Stimulated activated CD8-positive, alpha-beta memory T cell treated with anti-CD3 and anti-CD28 coated beads, Interleukin-7, amount 100 ng/mL, for 24 hours (primary cell): ENCODE measurements at places on chromosomes 13 and 19.
A peak's percentile ranks its signal among the peaks of the same experiment; 100 is the strongest.

- no peak for DNase-seq
Observed at GRCh38 chr13:63433546-63434150, 2018.0 kb upstream of the PCDH20 start.

GRCh38 chr19:10219678-10220077 is 11.5 kb downstream of the S1PR2 start:
- DNase-seq: no peak

GRCh38 chr13:29858231-29858630 is 7.8 kb upstream of the UBL3 start:
- no peak for DNase-seq

DNA sequence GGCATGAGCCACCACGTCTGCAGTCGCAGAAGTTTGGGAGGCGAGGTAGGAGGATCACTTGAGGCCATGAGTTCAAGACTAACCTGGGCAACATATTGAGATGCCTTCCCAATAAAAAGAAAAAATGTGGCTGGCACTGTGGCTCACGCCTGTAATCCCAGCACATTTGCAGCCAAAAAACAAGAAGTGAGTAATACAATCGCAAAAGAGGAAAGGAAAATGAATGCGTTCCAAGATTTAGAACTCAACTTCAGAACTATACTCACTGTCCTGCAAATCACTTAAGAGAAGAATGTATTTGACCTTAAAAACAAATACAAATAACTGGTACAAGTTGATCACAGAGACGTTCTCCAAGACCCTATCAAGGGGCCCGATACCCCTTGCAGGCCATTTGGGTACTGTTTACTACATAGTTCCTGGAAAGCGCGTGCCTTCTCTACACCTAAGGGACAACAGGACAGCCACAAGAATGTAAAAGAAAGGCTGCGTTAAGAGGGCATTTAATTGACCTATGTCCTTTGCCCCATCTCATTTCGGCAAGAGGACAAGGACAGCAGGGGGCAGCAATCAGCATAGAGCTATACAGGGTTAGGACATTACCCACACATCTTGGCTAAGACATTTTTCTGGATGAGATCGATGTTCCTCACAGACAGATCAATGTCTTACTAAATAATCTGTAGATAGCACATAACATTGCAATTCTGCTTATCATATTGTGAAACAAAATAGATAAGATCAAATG is 41.3 kb downstream of the FLT3 start:
- DNase-seq: peak; percentile 21

DNA sequence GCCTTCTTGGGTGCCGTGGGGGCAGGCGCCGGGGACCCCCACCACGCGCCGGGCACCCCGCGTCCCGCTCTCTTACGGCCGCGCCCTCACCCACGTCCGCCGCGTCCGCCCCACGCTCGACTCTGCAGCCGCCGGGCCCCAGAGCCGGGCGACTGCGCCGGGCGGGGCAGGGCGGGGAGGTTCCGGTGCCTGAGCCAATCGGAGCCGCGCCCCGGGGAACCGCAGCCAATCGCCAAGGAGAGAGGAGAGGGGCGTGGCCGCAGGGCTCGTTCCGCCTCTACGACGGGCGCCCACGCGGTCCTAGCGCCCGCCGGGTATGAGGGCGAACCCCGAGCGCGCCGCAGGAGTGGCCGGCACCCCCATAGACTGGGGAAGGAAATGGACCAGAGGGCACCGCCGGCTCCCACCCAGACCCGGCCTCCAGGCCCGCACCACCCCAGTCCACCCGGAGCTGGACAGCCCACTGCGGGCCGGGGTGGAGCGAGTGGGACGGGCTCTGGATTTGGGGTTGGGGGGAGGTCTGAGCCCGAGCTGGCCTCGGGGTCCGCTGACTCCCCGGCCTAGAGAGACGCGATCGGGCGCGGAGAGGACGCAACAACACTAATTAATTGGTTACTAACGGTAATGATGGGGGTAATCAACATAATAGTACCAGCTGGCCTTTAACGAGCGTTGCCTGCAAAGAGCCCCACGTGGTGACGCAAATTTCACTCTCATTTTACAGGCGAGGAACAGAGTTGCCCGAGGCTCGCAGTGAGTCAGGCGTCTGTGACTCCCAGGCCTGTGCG is at the start of gene MFSD12:
TSS of gene MFSD12 (minus strand) at position 126 of the 788 bp plus-strand sequence. CDS start 183 bp downstream, outside the sequence.
- peak; percentile 92 for DNase-seq

GRCh38 chr19:18308051-18308947 is 14.6 kb downstream of the LSM4 start:
- DNase-seq: no peak

GRCh38 chr19:1428738-1429391 is 9.3 kb upstream of the RPS15 start:
- no peak for DNase-seq

DNA sequence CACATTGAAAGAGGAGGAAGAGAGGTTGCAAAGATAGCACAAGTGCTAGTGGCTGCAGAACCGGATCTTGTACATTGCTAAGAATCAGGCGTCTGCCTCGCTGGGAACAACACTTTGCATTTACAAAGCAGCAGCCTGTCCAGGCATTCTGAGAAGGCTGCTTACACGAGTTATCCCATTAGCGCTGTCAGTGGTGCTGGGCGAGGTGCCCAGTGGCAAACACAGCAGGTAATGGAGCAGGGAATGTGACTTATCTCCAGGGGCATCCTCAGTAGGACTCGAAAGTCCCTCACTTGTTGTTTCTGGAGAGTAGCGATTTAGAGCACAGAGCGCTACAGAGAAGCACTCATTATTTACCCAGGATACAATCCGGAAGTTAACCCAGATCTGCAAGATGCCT is 209.6 kb downstream of the OLFM4 start:
- DNase-seq: no peak

DNA sequence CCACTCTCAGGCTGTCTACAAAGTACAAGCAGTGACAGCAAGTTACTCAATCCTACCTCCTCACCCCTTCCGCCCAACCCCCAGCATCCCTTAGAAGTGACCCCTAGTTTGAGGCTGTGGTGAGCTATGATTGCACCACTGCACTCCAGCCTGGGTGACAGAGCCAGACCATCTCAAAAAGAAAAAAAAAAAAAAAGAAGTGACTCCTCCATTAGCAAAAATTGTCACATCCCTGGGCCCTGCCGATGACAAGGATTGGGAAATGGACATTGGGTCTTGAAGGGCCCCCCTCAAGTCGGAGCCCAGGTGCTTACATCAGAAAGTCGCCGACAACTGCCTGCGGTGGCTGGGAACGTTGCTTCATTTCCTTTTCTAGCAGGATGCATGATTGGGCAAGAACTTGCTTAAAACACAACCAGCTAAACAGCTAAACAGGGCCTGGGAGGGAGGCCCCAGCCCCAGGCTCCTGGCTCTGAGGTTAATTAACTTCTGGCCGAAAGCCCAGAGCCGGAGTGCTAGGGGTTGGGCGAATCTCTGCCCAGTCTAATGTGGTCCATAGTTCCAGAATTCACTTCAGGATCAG is 15.3 kb downstream of the RAB3D start:
- no peak for DNase-seq

DNA sequence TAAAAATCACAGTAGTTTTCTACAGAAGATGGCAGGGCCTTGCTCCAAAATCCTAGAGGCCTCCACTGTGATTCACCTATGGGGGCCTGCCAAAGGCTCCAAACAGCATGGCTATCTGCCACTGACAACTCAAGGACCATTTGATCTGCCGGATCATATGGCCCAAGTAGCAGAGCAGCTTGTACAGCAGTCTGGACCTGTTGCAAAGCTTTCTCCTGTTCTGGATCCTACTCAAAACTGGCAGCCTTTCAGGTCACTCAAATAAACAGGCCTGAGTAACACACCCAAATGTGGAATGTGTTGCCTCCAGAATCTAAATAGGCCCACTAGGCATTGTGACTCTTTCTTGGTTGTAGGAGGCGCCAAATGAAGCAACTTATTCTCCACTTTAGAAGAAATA is 1049.3 kb downstream of the PCDH9 start:
- DNase-seq: no peak

- no peak for DNase-seq
Observed at GRCh38 chr13:97122381-97122996, 99.6 kb upstream of the MBNL2 start.

- no peak for DNase-seq
Observed at GRCh38 chr13:66234159-66234558, 996.0 kb downstream of the PCDH9 start.

DNA sequence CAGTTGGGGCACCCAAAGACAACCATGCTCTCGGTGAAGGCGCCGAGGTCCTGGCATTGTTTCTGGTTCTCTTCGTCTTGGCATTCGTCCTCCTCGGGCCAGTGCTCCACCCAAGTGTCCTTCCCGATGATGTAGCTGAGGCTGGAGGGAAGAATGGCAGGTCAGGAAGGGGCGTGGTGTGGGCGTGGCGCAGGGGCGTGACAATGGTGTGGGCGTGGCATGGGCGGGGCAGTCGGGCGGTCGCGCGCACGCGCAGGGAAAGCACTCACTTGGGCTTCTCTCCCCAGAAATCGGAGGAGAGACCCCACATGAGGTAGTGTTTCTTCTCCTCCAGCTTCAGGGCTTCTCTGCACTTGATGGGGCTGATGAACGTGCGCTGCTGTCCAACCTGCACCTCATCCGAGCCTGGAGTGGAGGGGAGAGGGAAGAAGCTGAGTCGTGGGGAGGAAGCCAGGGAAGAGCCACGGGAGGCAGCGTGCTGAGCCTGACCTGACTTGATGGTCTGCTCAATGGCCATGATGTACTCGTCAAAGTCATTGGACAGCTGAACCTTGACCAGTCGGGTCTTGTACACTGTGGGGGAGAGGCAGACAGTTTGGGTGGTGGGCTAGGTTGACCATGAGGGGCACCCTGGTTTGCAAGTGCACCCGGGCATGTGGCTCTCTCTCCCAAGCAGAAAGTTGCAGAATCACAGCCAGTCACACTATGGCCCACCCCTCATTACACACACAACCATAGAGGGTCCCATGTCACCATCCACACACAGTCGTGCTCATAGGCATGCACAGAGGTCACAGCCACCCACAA is 8.1 kb upstream of the TNFSF14 start:
- no peak for DNase-seq

DNA sequence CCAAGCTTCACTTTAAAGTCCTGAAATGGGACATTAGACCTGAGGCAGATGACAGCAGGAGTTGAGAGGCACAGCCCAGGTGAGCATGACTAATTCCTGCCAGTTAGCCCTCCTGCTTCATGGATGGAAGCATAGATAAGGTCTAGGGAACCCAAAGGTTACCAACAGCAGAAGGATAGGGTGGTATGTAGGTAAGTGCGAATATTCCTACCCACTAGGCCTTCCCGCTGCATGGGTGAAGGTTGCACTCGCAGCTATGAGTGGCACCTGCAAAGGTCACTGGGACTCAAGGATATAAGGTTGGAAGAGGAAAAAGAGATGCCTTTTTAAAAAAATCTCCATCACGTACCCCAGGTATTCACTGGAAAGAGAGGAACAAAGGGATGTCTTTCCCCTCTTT is 12.2 kb upstream of the MLLT1 start:
- DNase-seq: no peak
